ENCODE measurements at places on chromosomes 3 and 15. TPM values are rescaled to one million over a fixed set of nuclear protein-coding genes. Genes with fewer than 3 reads are reported as not detected.

DNA sequence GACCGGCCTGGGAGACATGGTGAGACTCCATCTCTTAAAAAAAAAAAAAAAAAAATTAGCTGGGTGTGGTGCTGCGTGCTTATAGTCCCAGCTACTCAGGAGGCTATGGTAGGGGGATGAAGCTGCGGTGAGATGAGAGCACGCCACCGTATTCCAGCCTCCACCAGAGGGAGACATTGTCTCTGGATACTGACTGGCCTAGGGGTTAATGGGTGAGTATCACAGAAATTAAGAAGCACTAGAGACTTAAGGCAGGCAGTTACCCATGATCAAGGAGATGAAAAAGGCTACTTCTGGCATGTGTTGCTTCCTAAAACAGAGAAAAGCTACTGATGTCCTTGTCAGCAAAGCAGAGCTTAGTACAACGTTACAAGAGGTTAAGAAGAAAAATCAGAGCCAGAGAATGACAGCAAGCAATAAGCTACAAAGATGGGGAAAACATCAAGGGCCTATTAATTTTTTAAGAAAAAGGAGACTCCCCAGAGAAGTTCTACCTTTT, 8.6 kb downstream of the TFRC start:
- peak; percentile 89 for DNase-seq

- DNase-seq, result peak; percentile 76
Observed at GRCh38 chr15:70710714-70711113, 52.6 kb downstream of the UACA start.

Gene OXTR
- 10.6 TPM for total RNA-seq

GRCh38 chr3:106119614-106120082, 250.8 kb upstream of the CBLB start:
- DNase-seq, result no peak

DNA sequence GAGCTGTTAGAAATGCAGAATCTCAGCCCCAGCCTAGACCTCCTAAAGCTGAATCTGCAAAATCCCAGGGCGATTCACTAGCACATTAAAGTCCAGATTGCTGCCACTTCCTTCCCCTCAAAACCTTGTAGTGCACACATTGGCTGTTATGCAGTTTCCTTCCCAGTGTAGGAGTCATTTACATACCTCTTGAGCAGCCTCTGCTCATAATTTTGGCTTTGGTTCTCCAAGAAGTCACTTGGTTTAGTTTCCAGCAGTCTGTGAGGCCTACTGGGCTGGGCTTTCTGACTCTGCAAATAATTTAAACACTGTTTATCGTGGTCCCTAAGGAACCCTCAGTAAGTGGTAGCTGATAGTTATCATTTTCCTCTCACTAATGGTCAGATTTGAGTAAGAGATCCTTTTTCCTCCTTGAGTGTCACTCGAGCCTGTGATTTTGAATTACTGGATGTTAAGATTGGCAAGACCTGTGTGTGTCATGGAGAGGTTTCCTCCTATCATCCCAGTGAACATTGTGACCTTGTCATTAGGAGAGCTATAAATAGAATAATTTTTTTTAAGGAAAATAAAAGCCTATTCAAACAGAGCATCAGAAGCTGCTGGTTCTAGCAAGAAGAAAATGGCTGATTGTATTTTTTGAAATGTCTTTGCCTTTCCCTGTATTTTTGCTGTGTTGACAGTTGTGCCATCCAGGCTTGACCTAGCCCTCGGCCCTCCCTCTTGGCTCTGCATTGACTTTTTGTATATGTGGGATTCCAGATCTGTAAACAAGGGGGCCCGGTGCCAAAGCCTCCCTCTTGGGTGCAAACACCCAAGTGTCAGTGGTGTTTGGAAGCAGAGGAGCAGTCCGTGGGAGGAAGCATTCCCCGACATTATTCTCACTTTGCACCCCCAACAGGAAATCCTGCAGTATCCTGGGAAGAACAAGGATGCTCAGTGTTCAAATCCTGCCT, 134.8 kb upstream of the ANKRD28 start:
- DNase-seq, result no peak

DNA sequence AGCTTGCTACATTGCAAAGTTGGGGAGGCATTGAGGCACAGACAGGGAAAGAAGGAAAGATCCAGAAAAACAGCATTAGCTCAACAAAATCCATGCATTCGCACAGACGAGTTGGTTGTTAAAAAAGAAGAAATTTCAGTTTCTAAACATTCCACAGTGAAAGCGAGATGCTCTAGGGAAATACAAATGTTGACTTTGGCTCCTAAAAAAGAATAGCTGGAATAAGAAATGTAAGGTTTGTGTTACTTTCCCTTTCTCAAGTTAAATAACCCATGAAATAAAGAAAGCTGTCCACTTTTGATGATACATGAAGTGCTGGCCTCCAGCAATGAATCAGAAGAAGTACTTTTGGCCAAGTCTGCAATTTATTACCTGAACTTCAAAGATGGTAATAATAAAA, 465.1 kb downstream of the ERC2 start:
- no peak for DNase-seq

- no peak for DNase-seq
Observed at GRCh38 chr3:172539273-172539672, 16.0 kb upstream of the TNFSF10 start.

Gene VWA5B2
- total RNA-seq, result 1.5 TPM

DNA sequence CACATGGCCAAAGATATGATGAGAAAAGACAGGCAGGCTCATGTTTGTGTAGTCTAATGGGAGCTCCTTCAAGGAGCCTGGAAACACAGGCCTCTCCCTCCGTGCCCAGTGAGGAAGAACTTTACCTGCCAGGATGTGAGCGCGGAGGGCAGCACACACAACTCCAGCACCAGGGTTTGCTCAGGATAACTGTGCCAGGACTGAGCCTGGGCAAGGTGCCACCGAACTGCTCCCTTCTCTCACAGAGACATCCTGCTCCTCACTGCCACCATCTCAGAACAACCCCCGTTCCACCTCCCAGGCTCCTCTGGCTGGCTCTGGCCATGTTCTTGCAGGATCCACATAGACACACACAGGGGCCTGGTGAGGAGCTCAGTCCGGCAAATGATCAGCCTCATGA, 87.4 kb downstream of the NUP210 start:
- no peak for DNase-seq

Gene PPIP5K1
- total RNA-seq, result 5.4 TPM

Gene ETV5
- total RNA-seq, result 82.7 TPM

GRCh38 chr3:150703299-150703755, 393 bp downstream of the ERICH6 start:
- no peak for DNase-seq

DNA sequence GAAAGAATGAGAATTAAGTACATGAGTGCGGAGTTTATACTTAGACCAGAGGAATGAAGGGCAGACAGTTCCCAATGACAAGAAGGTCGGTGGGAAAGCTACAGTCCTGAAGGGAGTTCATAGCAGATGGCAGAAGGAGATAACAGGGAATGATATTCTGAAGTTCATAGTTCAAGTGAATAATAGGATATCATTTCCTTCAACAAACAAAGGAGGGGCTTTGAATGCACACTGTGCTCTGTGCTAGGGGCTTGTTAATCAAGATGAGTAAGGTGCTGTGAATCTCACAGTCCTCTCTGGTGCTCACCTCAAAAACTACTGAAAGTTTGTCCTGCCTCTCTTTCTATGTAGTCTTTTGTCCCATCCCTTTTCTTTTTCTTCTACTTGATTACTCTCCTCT, 41.9 kb downstream of the SIDT1 start:
- DNase-seq, result no peak

DNA sequence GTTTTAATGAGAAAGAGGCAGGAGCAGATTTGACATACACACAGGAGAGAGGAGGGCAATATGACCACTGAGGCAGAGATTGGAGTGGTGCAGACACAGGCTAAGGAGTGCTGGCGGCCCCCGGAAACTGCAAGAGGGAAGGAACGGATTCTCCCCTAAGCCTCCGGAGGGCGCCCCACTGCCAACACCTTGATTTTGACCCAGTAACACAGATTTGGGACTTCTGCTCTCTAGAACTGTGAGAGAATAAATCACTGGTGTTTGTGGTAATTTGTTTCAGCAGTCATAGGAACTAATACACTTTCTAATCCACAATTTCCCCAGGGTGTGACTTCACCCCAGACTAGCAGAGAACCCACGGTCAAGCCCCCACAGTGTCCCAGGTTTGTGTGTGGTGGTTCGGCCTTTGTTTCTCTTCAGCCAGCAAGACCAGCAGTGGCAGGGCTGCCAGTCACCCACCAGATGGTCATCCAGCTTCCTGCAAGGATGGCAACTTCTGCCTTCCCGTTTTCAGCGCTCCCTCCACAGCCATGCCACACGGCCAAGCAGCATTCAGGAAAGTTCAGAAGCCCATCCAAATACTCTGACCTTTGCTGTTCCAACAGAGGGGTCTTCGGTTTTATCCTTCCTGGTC, 23.6 kb upstream of the TSPAN3 start:
- DNase-seq, result peak; percentile 77

DNA sequence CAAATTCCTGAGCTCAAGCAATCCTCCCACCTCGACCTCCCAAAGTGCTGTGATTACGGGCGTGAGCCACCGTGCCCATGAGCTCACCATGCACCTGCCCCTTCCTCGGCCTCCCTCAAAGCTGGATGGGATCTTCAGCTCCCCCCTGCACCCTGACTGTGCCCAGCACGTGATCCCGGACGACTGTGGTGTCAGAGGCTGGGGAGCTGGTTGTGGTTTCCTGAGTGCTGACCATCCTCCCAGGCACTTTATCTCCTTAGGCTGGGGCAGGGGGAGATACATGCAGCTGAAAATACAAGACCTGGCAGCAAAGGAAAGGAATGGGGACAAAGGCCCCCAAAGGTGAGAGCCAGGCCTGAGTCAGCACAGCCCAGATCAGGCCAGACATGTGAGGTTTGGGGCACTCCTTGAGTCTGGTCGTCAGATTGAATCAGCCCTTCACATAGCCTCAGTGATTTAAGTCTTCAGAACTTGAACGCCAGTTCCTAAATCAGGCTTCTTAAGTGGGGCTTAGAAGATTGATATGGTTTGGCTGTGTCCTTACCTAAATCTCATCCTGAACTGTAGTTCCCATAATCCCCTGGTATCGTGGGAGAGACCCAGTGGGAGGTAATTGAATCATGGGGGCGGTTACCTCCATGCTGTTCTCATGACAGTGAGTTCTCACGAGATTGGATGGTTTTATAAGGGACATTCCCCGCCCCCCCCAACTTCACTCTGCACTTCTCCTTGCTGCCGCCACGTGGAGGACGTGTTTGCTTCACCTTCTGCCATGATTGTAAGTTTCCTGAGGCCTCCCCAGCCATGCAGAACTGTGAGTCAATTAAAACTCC, 35.8 kb downstream of the PRKCD start:
- peak; percentile 89 for DNase-seq

GRCh38 chr3:57577801-57578200, 19.3 kb downstream of the ARF4 start:
- DNase-seq, result no peak

GRCh38 chr3:56751056-56751707, 50.6 kb downstream of the ARHGEF3 start:
- DNase-seq, result no peak

Gene TMPRSS7
- total RNA-seq, result not detected

Gene UQCRC1
- 221 TPM for total RNA-seq

- DNase-seq, result no peak
Observed at GRCh38 chr3:22729981-22730380, 473.1 kb upstream of the UBE2E2 start.

DNA sequence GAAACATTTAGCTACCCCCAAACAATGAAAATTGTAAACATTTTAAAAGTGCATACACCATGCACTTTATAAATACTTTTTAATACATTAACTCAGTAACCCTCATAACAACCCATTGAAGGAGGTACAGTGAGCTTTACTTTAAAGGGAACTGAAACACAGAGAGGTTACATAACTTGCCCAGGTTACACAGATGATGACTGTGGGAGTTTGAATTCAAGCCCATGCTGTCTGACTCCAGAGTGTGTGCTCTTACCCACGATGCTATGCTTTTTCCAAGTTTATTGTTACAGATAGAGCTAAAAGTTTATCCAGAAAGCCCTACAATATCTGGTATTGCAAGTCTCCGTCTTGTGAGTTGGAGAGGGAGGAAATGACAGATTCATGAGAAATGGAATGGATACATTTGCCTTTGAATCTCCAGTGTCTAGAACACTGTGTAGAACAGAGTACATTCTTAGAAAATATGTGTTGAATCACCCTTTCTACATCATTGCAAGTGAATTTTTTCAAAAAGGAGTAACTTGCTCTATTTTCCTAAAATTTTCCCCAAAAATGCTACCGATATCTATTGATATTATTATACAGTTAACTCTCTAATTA, 428.3 kb downstream of the NAALADL2 start:
- DNase-seq, result no peak

DNA sequence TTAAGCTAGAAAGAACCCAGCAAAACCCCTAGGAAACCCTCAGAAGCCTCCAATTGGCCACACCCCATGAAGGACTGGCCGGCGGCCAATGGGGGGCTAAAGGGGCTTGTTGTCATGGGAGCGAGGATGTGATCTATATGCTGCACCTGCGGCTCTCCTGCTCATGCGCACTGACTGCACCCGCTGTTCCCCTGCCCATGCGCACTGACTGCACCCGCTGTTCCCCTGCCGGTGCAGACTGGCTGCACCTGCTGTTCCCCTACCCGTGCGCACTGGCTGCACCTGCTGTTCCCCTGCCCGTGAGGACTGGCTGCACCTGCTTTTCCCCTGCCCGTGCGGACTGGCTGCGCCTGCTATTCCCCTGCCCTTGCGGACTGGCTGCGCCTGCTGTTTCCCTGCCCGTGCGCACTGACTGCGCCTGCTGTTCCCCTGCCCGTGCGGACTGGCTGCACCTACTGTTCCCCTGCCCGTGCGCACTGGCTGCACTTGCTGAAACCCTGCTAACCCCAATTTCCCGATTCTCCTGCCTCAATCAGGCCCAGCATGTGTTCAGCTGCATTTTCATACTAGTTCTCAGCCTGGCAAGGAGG, 16.8 kb upstream of the MCCC1 start:
- DNase-seq, result peak; percentile 98

- peak; percentile 73 for DNase-seq
Observed at GRCh38 chr3:38454178-38454883, 641 bp downstream of the ACVR2B start.

GRCh38 chr3:16433701-16434151, 79.8 kb downstream of the RFTN1 start:
- DNase-seq, result no peak

GRCh38 chr3:150348500-150348899, 59.6 kb upstream of the TSC22D2 start:
- DNase-seq, result no peak

- DNase-seq, result no peak
Observed at GRCh38 chr3:150411546-150411945, 3.4 kb downstream of the TSC22D2 start.

All from endodermal cell (in vitro differentiated cells).